ENCODE measurements at places on chromosomes 12 and 14. TPM values are rescaled to one million over a fixed set of nuclear protein-coding genes. Genes with fewer than 3 reads are reported as not detected.

DNA sequence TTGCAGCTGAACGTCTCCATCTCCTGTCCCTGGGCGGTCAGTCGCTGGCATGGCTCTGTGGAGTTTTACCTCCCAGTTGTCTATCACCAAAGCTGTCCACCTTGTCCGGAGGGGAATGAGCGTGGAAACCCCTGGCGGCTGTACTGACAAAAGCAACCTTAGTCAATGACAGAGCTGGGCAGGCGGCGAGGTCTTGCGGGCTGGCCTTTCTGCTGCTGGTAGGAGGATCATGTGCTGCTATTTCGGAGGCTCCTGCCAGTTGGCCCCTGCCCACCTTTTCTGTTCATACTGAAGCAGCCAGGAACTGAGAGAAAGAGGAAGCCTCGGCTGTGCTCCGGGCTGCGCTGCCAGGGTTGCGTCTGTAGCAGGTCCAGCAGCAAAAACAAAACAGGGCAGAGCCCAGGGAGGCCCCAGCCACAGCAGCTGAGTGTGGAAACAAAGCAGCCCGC, 57.7 kb downstream of the HMGA2 start:
- no peak for DNase-seq

GRCh38 chr12:32253154-32253790, 146.1 kb upstream of the FGD4 start:
- DNase-seq, result no peak

GRCh38 chr12:6318440-6318879, 8.0 kb downstream of the PLEKHG6 start:
- no peak for DNase-seq

DNA sequence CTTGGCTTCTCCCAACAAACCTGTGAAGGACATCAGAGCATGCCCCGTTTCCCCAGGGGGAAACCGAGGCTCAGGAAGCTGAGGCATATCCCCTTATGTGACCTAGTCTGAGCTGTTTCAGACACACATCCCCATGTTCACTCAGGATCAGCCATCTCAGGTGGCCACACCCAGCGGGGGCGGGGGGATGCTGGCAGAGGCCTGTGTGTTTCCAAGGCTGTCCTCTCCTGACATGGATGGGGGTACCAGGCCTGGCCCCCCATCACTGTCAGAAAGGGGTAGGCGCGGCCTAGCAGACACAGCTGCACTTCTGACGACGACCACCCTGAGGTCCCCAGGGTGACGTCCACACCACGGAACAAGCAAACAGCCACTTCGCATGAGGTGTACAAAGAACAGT, 22.1 kb downstream of the CCDC85C start:
- no peak for DNase-seq

DNA sequence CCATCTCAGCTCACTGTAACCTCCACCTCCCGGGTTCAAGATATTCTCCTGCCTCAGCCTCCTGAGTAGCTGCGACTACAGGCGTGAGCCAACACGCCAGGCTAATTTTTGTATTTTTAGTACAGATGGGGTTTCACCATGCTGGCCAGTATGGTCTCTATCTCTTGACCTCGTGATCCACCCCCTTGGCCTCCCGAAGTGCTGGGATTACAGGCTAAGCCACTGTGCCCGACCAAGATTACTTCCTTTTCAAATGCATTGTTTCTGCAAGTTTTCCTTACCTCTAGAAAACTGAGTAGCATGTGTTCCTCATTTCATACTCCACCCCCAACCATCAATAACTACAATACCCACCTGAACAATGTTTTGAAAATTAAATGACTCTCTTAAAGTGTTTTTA, 13.1 kb downstream of the ARF6 start:
- no peak for DNase-seq

DNA sequence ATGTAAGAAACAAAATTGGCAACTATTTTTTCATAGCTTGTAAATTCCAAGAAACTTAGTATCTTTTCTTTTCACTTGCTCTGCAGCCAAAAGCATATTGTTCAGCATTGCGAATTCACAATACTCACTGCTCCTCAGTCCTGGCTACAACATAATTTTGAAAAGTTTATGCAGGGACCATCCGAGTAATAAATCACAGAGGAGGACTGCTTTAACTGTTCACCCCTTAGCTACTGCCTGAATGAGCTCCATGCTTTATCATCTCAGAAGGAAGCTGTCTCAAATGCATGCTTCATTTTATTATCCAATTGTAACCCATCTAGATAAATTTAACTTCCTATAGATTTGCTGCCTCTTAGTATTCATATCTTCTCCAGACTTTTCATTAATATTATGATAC, 827.8 kb downstream of the DIO2 start:
- DNase-seq, result no peak

DNA sequence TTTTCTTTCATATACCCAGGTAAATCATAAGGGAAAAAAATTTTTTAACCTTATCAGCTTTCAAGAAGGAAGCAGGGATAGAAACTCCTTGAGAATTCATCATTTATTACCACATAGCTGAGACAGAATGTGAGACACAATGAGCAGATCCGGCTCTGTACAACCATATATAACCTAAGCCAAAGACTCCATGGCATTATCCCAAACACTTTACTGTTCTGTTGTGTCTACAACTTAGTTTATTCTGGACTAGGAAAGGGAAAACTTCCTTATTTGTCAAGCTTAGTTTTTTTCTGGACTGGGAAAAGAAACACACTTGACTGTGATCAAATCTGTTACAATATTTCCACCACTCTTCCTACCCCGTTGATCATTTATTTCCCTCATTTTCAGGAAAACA, 38.3 kb upstream of the CATSPERB start:
- DNase-seq, result no peak

- no peak for DNase-seq
Measured at GRCh38 chr12:98162906-98163678, 352.3 kb upstream of the TMPO start.

GRCh38 chr14:58829594-58829993, 191.8 kb downstream of the DACT1 start:
- DNase-seq, result no peak

The ZFHX2 gene
- total RNA-seq, result 0.32 TPM

The RBP5 gene
- total RNA-seq, result not detected

The SMIM41 gene
- total RNA-seq, result 0.75 TPM

Data from Karpas-422 (cell line).